ENCODE measurements at places on chromosomes 6 and 20.

GRCh38 chr6:114389111-114389510 lies 46.3 kb upstream of the HS3ST5 start:
- no peak for DNase-seq
- H3K27ac ChIP-seq, result no peak overlapping the region
- no peaks in the 10 kb centered on the region for H3K36me3 ChIP-seq
- no peak overlapping the region for H3K4me3 ChIP-seq
- no peaks in the 10 kb centered on the region for H3K27me3 ChIP-seq

DNA sequence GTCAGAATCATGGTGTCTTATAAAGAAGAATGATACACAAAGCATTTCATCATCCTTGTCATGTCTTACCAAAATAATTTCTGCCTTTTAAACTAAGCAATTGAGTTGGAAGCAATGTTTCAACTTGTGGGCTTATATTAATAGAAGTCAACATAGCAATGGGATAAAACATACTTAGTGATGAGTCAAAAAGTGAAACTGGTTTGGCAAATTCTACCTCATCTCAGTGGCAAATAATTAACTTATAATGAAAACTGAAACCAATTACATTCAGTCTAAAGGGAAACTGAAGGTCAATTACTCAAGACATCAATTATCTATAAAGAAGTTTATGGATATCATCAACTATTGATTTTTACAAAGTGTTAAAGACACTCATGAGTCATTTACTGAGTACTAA lies 463.8 kb downstream of the BMP2 start:
- no peaks in the 10 kb centered on the region for H3K36me3 ChIP-seq
- DNase-seq, result peak; percentile 14
- H3K4me1 ChIP-seq, result no peaks in the 10 kb centered on the region
- H3K27me3 ChIP-seq, result peaks cover 20% of the 10 kb centered on the region

DNA sequence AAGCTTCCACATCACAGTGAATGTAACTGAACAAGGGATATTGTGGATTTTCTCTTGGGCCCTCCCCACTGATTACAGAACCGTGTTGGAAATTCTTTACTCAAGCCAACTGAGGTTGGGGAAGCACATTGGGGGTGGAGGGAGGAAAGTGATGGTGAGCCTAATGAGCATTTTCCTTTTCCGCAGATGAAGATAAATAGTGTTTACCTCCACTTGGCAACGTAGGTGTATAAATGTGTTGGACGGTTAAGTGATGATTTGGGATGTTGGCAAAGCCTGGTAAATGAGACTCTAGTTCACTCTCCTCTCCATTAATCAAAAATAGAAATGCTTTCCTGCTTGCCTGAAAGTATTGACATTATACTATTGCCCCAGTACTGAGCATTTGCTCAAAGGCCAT lies 27.1 kb upstream of the NRN1 start:
- H3K27ac ChIP-seq, result no peak overlapping the region
- no peaks in the 10 kb centered on the region for H3K4me1 ChIP-seq
- no peak overlapping the region for H3K4me3 ChIP-seq
- no peaks in the 10 kb centered on the region for H3K36me3 ChIP-seq
- no peaks in the 10 kb centered on the region for H3K27me3 ChIP-seq

DNA sequence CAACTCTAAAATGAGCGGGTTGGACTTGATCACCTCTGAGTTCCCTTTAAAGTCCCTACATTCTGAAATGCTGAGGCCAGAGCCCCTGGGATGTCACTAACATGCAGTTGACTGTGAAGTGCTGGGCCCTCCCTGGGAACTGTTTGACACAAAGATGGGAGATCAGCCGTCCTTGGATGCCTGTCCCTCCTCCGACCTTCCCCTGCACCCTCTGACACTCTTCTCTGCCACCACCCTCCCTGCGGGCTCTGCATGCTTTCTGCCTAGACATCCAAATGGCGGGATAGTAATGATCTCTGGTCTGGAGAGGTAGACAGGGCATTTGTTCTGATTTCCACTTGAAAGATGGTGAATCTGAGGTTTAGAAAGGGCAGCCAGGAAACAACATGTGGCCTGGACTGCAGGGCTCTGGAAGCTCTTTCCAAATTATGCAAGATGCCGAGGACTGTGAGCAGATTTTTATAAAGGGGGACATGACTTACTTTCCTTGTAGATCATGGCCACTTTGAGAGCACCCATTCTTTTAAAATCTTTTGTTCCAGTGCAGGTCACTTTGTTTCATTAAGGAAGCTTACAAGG lies 113.2 kb downstream of the ZDHHC14 start:
- H3K27ac ChIP-seq, result no peak overlapping the region
- no peaks in the 10 kb centered on the region for H3K36me3 ChIP-seq
- no peaks in the 10 kb centered on the region for H3K27me3 ChIP-seq
- DNase-seq, result no peak
- H3K4me3 ChIP-seq, result no peak overlapping the region

DNA sequence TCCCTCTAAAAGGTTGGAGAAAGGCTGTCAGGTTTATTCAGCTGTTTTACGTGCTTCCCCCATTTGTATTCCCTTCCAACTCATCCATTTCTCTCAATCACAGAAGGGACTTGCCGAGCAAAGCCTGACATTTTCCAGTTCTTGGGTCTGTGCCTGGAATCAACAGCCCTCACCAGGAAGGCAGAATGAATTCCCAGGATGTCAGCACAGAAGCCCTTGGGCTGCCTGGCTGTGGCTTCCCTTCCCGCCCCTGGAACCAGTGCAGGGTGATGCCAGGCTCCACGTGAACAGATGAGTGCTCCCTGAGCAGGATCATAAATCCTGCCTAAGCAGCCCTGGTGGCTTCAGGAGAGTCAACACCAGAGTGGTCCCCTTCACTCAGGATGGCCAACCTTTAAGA lies 86.1 kb upstream of the CD83 start:
- DNase-seq, result no peak
- H3K4me3 ChIP-seq, result no peak overlapping the region
- no peaks in the 10 kb centered on the region for H3K36me3 ChIP-seq
- H3K4me1 ChIP-seq, result peaks cover 12% of the 10 kb centered on the region

GRCh38 chr20:17843246-17844132 lies 125.1 kb downstream of the SNX5 start:
- peak; percentile 94 for DNase-seq
- peak overlapping the region; percentile 32 for H3K4me3 ChIP-seq
- no peaks in the 10 kb centered on the region for H3K36me3 ChIP-seq
- H3K4me1 ChIP-seq, result peaks cover 38% of the 10 kb centered on the region

GRCh38 chr20:9829835-9830234 lies 9.0 kb downstream of the PAK5 start:
- H3K4me1 ChIP-seq, result no peaks in the 10 kb centered on the region
- H3K4me3 ChIP-seq, result no peak overlapping the region
- DNase-seq, result no peak
- H3K27ac ChIP-seq, result no peak overlapping the region
- H3K36me3 ChIP-seq, result no peaks in the 10 kb centered on the region
- H3K27me3 ChIP-seq, result peaks cover 42% of the 10 kb centered on the region

- H3K27me3 ChIP-seq, result no peaks in the 10 kb centered on the region
- H3K4me1 ChIP-seq, result peaks cover 1% of the 10 kb centered on the region
- no peak for DNase-seq
Observed at GRCh38 chr6:31935021-31935420, 7.5 kb downstream of the C2 start.

GRCh38 chr6:25627001-25627400 lies 25.0 kb upstream of the SCGN start:
- H3K4me1 ChIP-seq, result no peaks in the 10 kb centered on the region
- DNase-seq, result no peak
